ENCODE measurements at places on chromosomes 3 and 15.

DNA sequence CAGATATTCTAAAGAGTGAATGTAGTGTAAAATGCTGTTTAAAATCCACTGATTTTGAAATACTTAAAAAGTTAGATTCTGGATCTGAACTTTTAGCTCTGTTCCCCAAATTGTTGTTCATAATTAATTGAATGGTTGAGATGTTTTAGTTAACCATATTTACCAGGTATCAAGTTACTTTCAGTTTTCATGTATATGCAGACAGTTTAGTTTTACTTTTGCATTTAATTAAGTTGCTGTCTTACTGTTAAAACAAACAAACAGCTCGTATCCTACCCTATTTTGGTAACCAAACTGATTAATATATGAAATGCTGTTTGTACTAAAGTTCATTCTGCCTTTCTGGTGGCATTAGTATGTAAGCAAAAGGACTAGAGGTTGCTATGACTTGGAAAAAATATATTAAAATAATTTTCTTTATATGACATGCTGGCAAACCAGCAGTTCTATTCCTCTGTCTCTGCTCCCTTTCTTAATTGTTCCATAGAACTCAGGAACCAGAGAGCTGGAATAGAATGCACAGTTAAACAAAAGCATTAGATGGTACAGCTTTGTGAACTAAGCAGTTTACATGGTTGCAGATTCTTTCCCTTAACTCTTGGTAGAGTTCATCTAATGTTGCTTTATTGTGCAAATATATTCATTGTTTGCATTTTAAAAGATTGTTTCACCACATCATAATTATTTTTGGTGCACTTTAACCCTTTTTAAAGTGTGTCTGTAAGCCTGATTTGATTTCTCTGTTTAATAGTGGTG, 39.5 kb upstream of the SCAANT1 start:
- no peak for DNase-seq

DNA sequence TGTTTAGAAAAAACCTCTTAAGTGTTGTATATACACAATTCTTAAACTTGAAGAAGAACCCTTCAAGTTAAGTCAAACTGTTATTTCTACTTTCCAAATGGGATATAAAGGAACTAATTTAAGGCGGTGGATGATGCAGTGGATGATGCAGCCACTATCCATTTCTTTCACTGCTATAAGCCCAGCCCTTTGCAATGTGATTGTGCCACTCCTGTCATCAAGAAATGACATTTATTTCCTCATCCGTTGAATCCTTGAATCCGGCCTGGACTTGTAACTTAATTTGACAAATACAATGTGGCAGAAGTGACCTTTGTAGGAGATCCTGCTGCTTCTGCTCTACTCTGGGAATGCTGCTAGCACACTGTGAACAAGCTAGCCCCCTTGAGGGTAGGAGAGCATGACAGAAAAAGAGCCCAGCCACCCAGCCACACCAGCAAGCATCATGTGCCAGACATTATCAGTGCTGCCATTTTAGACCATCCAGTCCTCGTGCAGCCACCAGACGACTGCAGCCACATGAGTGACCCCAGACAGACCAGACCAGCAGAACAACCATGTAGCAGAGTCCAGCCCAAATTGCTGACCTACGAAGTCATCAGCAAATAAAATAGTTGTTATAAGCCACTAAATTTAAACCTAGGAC, 47.4 kb downstream of the UACA start:
- DNase-seq: no peak

- no peak for DNase-seq
Measured at GRCh38 chr3:83843716-83844115, 1115.1 kb upstream of the CADM2 start.

GRCh38 chr3:142149673-142149992, 289 bp upstream of the TFDP2 start:
- DNase-seq: no peak

GRCh38 chr15:92001307-92001706, 147.8 kb downstream of the SLCO3A1 start:
- no peak for DNase-seq

- no peak for DNase-seq
Measured at GRCh38 chr3:194283221-194284006, 67.7 kb downstream of the CPN2 start.

DNA sequence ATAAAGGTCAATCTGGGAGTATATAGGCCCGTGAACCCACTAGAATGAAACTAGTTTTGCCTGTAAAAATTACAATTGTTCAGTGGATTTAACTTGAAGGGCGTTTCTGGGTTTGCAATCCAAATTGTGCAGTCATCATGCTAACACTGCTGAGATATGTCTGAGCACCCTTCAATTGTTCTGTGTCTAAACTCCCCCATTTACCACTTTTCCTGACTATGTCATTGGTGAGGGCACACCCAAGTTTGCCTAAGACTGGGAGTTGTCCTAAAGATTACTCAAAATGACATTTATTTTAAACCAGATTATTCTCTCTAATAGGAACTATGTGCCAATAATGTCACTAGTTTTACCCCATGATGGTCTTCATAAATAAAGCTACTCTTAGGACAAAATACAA, 54.6 kb downstream of the EMC4 start:
- no peak for DNase-seq

DNA sequence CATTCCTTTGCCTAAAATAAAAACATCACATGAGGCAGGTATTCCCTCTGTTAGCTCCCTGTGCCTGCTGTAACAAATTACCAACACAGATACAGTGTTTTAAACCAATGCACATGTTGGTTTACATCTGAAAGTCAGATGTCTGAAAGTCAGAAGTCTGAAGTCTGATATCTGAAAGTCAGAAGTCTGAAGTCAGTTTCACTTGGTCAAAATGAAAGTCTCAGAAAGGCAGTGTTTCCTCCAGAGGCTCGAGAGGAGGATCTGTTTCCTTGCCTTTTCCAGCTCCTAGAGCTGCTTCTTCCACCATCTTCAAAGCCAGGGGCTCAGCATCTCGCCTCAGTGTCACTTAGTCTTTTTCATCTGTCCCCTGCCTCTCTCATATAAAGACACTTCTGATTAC, 22.0 kb downstream of the SST start:
- DNase-seq: no peak

DNA sequence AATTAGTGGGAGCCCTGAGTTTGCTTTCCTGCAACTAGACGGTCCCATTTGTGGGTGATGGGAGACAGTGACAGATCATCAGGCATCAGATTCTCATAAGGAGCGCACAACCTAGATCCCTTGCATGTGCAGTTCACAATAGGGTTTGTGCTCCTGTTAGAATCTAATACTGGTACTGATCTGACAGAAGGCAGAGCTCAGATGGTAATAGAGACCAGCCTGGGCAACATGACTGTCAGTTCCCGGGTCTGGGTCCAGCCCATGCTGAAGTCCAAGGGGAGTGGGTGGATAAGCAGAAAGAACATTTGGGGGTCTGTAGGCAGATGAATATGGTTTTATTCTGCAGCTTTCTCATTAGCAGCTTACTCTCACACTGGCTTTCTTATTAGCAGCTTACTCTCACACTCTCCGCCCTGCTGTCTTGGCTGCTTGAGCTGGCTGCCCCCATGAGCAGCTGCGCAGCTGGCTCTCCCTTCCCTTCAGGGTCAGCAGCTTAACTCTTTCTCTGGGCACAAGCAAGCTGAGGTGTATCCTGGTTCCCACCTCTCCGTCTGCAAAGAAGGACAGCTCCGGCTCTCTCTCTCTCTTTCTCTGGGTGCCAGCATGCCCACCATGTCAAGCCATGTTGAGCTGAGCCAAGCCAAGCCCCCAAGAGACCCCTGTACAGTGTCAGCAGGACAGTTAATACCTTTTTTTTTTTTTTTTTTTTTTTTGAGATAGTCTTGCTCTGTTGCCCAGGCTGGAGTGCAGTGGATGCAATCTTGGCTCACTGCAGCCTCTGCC, 46.5 kb downstream of the KLHDC8B start:
- no peak for DNase-seq

DNA sequence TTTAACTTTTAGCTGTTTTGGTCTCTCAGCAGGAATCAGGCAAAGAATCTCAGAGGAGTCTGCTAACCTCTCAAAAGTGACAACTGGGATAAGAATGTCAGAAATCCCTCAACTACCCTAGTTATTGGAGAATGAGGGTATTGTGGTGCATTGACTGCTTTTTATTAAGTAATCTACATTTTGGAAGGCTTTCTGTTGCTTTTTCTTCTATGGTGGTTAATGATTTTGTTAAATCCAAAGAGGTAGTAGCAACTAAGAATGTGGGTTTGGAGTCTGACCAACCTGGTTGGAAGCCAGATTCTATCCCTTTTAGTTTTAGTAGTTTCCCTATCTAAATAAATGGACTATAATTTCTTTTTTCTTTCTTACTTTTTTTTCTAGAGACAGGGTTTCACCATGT, 94.7 kb upstream of the RNF7 start:
- DNase-seq: no peak

DNA sequence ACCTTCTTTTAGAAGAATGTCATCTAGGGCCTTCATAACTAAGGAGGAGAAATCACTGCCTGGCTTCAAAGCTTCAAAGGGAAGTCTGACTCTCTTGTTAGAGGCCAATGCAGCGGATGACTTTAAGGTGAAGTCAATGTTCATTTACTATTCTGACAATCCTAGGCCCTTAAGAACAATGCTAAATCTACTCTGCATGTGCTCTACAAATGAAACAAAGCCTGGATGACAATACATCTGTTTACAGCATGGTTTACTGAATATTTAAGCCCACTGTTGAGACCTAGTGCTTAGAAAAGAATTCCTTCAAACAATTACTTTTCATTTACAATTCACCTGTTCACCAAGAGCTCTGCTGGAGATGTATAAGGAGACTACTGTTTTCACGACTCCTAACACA, 160.4 kb upstream of the EPHA3 start:
- no peak for DNase-seq

- DNase-seq: no peak
Measured at GRCh38 chr15:58448906-58449305, 17.1 kb downstream of the LIPC start.

- no peak for DNase-seq
Measured at GRCh38 chr3:33060609-33061337, 36.2 kb downstream of the GLB1 start.

- no peak for DNase-seq
Measured at GRCh38 chr3:128411574-128412064, 55.1 kb downstream of the DNAJB8 start.

Measured in GDM1 (cell line).